Activated CD8-positive, alpha-beta memory T cell treated with anti-CD3 and anti-CD28 coated beads, Interleukin-2, amount 50 U/mL, for 4 hours (primary cell): ENCODE measurements at places on chromosomes 5 and 9.

- peak; percentile 60 for DNase-seq
Measured at GRCh38 chr5:149264439-149265067, 7.1 kb upstream of the AFAP1L1 start.

GRCh38 chr5:17081142-17081541 is 136.3 kb upstream of the BASP1 start:
- no peak for DNase-seq

DNA sequence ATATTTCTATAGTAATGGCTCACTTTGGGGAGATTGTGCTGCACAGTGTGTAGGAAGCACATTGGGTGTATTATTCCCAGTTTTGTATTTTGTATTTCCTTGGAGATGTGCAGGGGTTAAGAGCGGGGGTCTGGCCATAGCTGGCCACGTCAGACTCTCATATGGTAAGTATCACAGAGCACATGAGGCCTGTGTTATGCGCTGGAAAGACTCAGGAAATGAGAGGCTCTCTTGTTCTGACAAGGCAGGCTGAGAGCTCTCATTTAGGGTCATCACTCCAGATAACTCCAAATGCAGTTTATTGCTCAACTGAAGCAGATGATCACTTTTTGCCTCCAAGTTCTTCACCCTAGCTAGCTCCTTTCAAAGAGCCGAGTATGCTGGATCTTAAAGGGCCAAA is 205.7 kb downstream of the NTRK2 start:
- no peak for DNase-seq

DNA sequence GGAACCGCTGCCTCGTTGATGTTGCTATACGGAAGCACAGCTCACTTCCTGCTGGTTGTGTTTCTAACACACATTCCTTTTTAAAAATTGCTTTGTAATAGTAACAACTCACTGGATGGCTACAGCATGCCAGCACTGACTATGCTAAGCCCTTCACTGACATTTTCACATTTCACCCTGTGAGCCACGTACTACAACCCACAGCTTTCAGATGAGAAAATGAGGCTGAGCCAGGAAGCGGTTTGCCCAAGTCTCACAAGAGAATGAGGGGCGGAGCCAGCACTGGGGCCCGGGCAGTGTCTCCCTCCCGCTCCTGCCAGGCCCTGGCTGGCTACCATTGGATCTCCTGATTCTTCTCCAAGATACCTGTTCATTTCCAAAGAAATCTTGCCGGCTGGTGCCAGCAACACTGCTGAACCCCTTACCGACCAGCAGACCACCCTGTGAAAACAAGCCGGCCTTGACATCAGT is 38.3 kb downstream of the FAM78A start:
- DNase-seq: peak; percentile 81

DNA sequence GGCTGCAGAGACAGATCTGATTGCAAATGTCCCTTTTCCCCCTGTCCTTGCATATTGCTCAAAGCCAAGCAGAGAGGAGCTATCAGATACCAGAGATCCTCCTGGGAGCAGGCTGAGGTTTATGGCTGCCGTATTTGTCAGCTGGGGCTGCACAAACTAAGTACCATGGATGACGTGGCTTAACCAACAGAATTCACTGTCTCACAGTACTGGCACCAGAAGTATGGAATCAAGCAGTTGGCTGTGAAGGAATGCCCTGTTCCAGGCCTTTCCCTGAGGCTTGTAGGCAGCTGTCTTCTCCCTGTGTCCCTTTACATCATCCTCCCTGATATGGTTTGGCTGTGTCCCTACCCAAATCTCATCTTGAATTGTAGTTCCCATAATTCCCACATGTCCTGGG is 2.6 kb downstream of the CFAP90 start:
- DNase-seq: no peak

DNA sequence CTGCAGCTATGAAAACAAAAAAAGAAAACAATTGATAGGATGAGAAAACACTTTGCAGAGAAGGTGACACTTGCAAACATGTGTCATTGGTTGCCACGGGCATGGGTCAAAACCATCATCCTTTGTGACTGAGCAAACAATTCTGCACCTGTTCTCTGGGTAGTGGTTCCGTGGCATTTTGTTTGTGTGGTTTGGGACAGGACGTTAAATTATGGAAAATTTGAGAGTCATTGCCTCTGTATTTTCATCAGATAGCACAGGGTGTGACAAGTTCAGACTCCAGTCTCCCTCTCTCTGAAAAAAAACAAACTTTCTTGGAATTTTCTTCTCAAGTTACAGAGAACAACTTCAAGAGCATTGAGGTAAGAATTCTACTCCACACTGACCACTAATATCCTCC is 113.4 kb upstream of the HMHB1 start:
- no peak for DNase-seq
